ENCODE measurements at places on chromosomes 12 and 14. TPM values are rescaled to one million over a fixed set of nuclear protein-coding genes. Genes with fewer than 3 reads are reported as not detected.

DNA sequence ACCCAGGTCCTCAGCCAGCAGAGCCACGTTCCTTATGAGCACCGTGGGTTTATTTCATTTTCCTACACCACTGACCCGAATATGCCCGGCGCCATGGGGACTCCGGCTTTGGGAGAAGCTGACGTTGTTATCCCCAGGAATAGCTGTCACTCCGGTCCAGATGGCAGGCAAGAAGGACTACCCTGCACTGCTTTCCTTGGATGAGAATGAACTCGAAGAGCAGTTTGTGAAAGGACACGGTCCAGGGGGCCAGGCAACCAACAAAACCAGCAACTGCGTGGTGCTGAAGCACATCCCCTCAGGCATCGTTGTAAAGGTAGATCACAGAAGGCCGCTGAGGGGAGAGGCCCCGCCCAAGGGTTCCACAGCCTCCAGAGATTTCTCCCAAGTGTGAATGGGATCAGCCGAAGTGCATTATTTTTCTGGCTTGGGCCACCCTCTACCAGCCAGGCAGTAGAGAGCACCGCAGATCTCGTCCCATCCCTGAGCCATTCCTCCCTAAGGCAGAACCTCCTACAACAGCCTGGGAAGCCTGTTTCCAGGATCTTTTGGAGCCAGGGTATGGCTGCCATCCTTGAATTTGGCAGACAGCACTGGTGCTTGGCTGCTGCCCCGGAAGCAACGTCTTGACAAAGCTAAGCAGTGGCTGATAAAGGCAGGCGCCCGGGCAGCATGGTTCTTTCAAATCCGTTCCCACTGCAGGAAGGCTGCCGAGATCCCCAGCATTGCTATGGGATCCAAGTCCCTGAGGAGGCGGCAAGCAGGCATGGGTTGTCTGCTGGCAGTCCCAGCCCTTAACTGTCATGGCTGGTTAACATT lies 17.8 kb downstream of the CDK2AP1 start:
- no peak for DNase-seq

- DNase-seq: no peak
Measured at GRCh38 chr14:77598366-77599070, 17.9 kb downstream of the SPTLC2 start.

- DNase-seq: no peak
Measured at GRCh38 chr14:76306131-76306530, 69.8 kb upstream of the ESRRB start.

DNA sequence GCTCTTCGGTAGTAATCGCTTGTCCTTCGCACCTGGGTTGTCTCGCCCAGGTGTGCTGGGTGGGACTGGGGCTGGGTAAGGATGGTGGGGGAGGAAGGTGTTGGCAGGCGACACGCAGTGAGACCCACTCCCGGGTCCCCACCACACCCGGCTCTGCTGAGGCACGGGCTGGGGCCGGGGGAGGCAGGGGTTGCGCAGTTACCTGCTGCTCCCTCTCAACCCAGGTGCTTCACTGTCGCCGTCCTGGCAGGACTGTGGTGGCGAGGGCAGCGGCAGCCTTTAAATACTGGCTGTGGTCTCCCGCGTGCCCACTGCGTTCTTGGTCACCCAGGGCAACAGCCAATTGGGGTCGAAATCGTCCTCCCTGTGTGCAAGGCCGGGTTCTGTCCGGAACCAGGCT lies at the start of gene CCER1:
Gene CCER1, minus strand, starts transcription at position 256 of the 400 bp plus-strand sequence. CDS start 434 bp downstream, outside the sequence.
- DNase-seq: no peak

GRCh38 chr12:75724928-75725312 lies 213.5 kb upstream of the KRR1 start:
- peak; percentile 28 for DNase-seq

Gene MUCL1
- total RNA-seq: not detected

- no peak for DNase-seq
Measured at GRCh38 chr12:123877968-123878367, 94.7 kb downstream of the CCDC92 start.

DNA sequence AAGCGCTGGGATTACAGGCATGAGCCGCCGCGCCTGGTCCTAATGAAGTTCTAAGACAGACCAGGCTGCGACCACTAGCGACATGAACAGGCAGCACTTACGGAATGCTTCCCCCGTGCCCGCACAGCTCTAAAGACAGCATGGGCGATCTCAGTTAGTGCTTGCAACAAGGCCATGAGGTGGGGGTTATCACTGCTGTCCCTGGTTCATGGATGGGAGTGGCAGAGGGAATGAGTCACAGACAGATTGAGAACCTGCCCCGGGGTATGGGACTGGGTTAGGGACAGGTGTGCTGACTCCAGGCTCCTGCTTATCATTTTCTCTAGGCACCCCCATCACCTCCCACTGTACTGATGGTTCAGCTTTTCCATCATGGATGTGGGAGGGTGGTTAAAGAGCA lies 160.9 kb downstream of the VRK1 start:
- DNase-seq: no peak

Gene GALNT4
- total RNA-seq: 3.8 TPM

Gene DPPA3
- total RNA-seq: not detected

Gene PRB3
- total RNA-seq: not detected

Gene PALS1
- total RNA-seq: 24.0 TPM

GRCh38 chr12:15227004-15227679 lies 5.9 kb upstream of the RERG start:
- DNase-seq: peak; percentile 52

DNA sequence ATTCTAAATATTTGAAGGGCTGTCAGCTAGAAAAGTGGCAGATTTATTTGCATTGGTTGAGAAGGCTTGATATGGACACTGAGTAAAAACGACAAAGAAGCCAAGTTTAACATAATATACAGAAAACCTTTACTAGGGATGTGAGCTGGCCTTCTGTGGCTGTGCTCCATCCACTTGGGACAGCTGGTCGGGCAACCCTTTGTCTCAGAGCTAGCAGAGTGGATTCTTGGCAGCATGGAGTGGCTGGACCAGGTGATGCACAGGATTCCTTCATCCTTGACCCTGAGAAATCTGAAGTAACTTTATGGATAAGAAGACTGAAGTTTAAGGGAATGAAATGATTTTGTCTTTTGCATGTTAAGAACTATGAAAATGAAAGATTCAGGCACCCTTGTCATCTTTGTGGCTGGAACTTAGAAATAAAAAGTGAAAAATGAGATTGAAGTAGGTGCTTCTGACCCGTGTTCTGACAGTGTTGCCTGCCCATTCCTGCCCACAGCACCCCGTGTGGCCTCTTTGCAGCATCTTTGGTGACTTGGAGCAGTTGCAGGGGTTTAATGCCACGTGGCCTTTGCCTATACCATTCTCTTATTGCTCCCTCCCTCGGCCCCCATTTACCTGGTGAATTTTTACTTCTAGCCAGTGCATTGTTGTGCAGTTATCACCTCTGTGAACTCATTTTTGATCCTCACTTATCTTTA lies 32.6 kb downstream of the PELI2 start:
- no peak for DNase-seq

DNA sequence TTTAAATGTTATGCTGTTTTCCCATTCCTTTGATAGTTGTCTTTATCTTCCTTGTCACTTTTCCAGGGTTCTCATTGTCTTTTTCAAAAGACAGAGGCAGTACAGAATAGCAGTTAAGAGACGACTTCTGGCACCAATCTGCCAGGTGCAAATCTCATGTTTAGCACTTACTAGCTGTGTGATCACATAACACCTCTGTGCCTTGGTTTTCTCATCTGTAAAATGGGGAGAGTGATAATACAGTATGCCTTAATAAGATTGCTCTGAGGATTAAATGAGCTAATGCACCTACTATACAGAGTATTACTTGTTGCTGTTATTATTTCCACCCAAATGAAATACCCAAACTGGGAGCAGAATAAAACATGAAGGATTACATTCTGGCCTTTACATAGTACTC lies 4.8 kb downstream of the GPR135 start:
- DNase-seq: no peak

DNA sequence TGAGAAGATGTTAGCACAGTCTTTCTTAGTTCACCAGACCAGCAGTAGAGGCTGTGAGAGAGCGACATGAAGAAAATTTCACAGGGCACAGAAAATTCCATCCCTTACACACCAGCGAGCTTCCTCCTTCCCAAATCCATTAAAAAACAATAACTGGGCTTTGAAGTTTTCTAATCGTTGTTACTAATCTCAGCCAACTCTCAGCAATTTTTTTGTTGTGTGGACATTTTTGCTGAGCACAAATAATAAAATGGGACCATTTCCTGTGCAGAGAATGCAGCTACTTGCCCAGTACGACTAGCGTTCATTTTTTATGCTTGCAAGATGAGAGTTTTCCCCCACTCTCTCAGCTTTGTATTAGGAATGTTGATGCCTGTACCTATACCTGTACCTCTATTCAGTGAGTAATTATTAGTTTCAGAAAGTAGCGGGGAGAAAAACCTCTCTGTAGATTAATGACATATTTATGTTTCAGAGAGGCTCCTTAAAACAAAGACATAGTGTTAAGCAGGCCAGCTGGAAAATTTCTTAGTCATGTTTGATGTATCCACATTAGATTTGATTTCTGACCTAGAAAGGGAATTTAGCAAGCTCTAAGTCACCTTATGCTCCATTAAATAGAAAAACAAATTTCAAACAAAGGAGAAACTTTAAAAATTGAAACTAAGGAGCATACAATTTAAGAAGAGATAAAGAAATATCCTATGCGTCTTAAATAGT lies 146.5 kb downstream of the SRGAP1 start:
- no peak for DNase-seq

GRCh38 chr12:104213952-104214351 lies 1.6 kb upstream of the TXNRD1 start:
- no peak for DNase-seq

GRCh38 chr14:80940146-80940545 lies 1.4 kb downstream of the CEP128 start:
- no peak for DNase-seq

DNA sequence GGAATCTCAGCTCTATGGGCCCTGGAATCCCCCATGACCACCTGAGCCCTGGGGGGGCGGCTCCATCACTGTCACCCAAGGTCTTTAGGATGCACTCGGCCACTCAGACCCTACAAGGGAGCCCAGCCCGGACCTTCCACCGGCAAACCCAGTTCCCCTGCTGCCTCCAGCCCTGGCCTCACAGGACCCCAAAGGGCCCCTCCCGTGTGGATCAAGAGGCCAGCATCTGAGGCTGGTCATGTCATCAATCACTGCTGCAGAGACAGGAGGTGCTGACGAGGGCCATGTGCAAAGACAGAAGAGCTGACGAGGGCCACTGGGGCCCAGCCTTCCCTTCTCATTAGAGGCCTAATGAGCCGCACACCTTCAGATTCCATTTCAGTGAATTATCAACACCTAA lies 39.0 kb upstream of the SFSWAP start:
- no peak for DNase-seq

DNA sequence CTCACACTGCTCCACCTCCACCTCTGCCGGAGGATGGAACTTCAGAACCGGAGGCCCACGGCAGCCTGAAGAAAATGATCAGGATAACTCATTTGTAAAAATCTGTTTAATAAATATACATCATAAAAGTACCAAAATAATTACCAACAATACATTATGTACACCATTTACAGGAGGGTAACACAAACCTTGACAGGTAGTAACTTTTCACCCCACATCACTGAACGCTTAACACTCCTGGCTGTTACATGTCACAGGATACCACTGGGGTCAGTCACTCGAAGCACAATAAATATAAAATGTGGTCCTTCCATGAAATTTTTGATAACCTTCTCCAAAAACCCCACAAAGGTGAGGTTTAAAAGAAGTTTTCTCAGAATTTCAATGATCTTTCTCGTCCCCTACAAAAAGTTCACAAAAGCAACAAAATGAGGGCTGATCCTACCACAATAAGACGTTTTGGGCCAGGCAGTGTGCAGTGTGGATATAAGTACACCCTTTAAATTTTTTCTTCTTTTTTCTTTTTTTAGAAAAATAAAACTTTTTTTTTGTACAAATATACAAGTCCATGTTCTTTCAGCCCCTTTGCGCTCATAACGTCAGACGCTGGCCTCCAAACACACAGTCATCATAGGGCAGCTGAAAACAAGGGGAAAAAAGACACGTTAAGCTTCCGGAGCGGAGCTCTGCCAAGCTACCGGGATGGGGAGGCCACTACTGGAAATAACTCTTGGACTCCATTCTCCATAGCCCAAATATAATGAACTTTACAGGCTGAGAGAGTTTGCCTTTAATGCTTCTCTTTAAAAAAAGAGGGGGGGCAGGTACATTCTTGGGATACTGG lies 2.9 kb downstream of the NFKBIA start:
- peak; percentile 54 for DNase-seq

- no peak for DNase-seq
Measured at GRCh38 chr12:125882141-125882540, 816.9 kb downstream of the AACS start.

DNA sequence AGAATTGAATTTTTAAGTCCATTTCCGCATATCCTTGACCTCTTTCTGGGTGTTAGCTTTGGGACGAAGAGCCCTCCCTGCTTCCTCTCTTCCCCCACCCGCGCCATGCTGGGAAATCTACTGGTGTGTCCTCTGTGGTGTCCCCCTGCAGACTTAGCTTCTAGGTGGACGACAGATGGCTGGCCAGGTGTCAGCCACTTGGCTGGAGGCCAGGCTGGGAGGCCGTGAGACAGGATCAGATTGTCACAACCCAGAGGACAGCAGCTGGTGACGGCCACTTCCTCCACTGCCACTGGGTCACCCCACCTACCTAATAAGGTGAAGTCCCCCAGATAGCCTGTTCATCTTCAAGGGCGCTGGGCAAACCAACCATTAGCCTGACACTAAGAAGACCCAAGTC lies 13.3 kb upstream of the DTX1 start:
- DNase-seq: no peak

GRCh38 chr14:75150150-75150549 lies 23.3 kb upstream of the NEK9 start:
- DNase-seq: no peak

GRCh38 chr12:95277139-95277538 lies 59.5 kb downstream of the VEZT start:
- DNase-seq: no peak

GRCh38 chr12:1744932-1745331 lies 54.1 kb downstream of the ADIPOR2 start:
- no peak for DNase-seq

GRCh38 chr12:91889059-91889458 lies 256.6 kb downstream of the BTG1 start:
- no peak for DNase-seq

Gene ARMH4
- 49.9 TPM for total RNA-seq

Gene CMA1
- total RNA-seq: not detected

GRCh38 chr14:67335781-67336180 lies 23.8 kb downstream of the ATP6V1D start:
- no peak for DNase-seq
